ENCODE measurements at places on chromosomes 1 and 21.

- no peak for DNase-seq
Measured at GRCh38 chr1:203985044-203985443, 87.9 kb upstream of the SOX13 start.

- DNase-seq: no peak
Measured at GRCh38 chr1:34590211-34590623, 164.6 kb upstream of the GJB5 start.

DNA sequence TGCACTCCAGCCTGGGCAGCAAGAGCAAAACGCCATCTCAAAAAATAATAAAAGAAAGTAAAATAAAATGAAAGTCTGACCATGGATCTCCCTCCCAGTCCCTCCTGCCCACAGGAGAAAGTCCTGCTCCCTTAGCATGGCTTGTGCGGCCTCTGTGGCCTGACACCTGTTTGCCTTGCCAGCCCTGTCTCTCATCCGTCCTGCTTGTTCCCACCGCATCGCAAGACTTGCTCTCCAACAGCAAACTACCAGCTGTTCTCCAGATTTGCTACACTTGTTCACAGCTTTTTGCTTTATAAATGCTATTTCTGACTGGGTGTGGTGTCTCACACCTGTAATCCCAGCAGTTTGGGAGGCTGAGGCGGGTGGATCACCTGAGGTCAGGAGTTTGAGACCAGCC lies 2.7 kb downstream of the ETV3L start:
- DNase-seq: no peak

DNA sequence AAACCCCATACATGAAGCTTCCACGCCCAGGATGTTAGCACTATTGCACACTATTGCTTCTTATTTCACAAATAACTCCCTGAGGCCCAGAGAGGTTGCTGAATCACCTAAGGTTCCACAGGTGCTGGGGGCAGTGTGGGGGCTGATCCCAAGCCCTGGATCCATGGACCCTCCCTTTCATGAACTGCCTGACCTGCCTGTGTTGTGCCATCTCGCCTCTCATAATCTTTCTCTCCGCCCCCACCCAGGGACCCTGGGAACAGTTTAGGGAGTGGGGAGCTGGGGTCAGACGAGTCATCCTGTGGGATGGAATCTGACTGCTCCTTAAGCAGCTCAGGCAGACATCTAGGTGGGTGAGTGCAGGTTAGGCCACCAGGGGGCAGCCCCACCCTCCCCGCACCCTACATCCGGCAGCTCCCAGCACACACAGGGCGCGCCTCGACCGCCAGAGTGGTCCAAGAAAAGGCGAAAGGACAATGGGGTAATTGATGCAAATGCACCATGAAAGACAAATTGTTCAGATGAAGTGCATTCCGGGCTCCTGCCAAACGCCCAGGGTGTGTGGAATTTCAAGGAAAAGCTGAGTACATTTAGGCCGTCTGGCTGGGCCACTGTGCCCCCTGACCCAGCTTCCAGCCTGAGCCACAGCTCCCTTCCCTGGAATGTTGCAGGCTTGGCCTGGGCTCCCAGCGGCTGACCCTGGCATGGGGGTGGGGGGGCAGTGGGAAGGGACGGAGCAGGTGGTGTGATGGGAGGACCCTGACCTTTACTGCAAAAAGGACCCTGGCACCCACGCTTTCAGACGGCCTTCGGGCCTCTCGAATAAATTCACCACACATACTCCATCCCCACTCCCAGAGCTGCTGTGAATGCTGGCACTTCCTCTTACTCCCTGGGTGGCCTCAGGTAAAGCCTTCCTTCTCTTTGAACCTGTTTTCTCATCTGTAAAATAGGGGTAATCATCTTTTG lies 20.8 kb downstream of the PHLDA3 start:
- DNase-seq: peak; percentile 46

- DNase-seq: peak; percentile 96
Measured at GRCh38 chr21:45643021-45643980, at the start of gene PCBP3. Gene PCBP3 (plus strand): TSS chr21:45643725. CDS start chr21:45850086, 206,361 bp downstream.
